H7 (cell line): ENCODE measurements at places on chromosomes 2 and 18.

DNA sequence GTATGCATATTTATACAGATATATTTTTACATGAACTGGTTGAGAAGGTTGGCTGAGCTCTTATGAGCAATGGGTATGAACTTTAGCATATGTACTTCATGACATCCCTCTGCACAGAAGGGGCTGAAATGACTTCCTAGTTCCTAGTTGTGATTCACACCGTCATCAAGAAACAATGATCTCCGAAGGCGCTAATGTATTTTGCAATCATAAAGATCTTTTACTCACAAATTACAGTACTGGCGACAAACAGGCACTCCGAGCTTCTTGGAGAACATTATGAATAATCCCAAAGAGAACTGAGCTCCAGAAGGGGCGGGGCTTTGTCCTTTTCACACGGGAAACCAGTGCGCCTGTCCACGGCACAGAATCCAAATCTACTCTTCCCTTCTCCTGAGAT is 18.1 kb downstream of the BCL2 start:
- no peak for DNase-seq

DNA sequence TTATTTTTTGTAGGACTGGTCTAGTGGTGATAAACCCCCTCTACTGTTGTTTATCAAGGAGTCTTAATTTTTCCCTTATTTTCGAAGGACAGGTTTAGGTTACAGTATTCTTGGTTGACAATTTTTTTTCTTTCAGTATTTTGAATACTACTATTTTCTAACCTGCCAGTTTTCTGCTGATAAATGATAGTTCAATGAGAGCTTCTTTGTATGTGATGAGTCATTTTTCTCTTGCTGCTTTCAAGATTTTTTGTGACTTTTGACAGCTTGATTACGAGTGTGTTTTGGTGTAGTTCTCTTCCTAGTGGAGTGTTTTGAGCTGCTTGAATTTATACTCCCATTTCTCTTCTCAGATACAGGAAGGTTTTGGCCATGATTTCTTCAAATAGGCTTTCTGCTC is 77.5 kb downstream of the ACSL3 start:
- DNase-seq = no peak

DNA sequence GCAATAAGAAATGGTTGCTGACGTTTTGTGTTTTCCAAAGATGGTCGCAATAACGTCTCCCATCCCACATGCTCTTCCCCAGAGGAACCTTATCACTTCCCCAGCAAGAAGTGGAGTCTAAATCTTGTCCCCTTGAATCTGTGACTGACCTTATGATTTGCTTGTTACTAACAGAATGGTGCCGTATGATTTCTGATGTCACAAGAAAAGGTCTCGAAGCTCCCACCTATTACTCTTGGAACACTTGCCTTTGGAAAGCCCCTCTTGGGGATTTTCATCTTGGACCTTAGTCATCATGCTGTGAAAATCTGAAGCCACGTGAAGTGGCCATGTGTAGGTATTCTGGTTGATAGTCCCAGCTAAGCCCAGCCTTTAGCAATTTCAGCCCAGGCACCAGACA is 86.2 kb upstream of the GLS start:
- DNase-seq = no peak

DNA sequence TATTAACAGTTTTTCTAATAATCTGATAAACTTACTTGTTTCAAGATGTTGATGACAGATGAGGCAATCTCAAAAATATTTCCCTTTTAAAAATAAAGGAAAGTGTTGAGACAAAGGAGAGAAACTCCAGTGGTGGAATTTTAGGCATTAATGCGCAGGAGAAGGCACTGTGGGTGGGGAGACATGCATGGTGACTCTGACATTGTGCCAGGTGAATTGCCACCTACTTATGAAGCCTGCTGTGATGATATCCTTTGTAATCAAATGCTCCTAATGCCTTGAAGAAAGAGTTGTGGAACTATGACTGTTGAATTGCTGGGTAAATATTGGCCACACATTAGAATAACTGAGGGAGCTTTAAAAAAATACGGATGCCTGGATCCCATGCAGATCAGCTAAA is 101.4 kb downstream of the PLA2R1 start:
- no peak for DNase-seq

GRCh38 chr18:57077005-57077765 is 69.7 kb upstream of the BOD1L2 start:
- no peak for DNase-seq

DNA sequence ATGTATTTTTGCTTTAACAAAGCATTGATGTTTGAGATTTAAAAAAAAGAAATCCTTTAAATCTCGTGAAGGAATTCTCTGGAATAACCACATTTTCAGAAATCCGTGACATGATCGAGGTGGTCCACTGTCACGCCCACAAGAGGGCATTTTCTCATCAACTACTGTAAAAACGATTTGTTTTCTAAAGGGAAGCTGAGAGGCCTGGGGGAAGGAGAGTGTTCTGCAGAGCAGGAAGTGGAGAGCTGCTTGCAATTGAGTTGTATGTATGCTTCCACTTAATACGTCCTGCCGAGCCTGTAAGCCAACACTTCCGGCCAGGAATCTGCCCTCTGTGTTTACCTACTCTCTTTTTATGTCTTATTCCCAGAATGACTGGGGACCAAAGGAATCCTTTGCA is 19.4 kb downstream of the KLHL29 start:
- peak; percentile 60 for DNase-seq

GRCh38 chr2:11540148-11540995 is 6.5 kb downstream of the GREB1 start:
- DNase-seq = no peak
